Endothelial cell of umbilical vein (primary cell): ENCODE measurements at places on chromosomes 7 and 10. TPM values are rescaled to one million over a fixed set of nuclear protein-coding genes. Genes with fewer than 3 reads are reported as not detected.

- no peak for DNase-seq
Observed at GRCh38 chr7:135925210-135925609, 51.9 kb downstream of the MTPN start.

- no peak for DNase-seq
Observed at GRCh38 chr10:131728286-131729228, 172.3 kb upstream of the PPP2R2D start.

- DNase-seq = peak; percentile 27
Observed at GRCh38 chr7:28953633-28954032, 4.5 kb downstream of the TRIL start.

The SP8 gene
- 0.38 and 2.5 TPM in 2 replicates for total RNA-seq

The EPHB6 gene
- 2.9 TPM in 2 replicates for total RNA-seq
